Suppressor macrophage treated with lipopolysaccharide for 4 hours (primary cell): ENCODE measurements at places on chromosomes 16 and 17.

- DNase-seq, result peak; percentile 18
Observed at GRCh38 chr16:66523861-66524354, 26.0 kb downstream of the TK2 start.

DNA sequence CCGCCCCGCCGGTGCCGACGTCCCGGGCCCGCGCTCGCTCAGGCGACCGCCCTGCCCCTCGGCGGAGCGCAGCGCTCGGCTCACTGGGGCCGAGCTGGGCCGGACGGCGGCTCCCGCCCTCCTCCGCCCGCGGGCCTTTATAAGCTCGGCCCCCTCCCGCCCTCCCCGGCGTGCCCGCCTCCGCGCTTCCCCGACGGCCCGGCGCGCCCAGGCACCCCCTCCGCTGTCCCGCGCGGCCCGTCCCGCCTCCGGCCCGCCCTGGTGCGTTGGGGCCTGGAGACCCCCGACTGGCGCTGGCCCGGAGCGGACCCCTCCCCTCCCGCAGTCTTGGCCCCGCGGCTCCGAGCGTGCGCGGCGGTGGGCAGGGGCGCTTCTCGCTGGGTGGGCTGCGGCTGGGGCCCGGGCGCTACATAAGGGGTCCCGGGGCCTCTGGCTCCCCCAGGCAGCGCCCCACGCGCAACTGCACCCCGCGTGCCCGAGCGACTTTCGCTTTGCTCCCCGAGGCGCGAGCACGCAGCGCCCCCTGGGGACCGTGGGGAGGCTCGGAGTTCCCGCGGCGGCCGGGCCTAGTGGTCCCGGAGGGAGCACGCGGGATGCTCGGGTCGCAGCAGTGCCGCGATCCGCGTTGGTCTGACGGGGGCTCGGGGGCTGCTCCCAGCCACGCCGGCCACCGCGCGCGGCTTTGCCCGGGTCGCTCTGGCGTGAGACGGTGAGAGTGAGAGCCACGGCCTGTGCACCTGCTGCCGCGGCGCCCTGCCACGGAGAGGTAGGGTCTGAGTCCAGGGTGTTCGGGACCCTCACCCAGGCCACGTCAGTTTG, at the start of gene PIEZO1:
TSS of gene PIEZO1 (minus strand) at position 115 of the 819 bp plus-strand sequence. CDS start 256 bp downstream, outside the sequence.
- peak; percentile 82 for DNase-seq

GRCh38 chr16:50763211-50763610, 21.3 kb downstream of the CYLD start:
- no peak for DNase-seq

GRCh38 chr16:66422366-66422765, 4.7 kb upstream of the BEAN1 start:
- DNase-seq, result peak; percentile 16

DNA sequence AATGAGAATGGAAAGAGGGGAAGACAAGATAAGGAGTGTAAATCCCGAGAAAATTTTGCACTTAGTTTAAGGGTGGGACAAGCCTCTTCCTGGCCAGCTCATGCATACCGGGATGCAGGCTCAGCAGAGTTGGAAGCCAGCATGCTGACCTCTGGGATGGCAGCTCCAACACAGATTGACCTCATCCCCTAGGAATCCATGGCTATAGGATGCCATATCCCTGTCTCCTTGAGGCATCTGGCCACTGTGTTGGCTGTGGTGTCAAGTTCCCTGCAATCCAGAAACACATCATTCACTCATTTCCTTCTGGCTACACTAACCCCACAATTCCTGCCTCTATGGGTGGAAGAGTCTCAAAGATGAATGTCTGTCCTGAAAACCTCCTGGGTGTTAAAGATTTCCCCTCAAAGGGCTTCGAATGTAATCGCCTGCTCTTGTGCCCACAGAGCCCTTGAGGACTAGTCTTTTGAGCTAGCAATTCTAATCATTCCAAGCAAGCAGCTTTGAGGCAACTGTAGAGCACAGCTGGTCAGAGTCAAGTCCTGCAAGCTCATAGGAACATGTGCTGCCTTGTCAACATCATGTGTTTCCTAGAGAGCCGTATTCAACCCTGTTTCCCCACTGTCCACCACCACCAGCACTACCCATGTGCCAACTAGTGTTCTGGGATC, 141.4 kb downstream of the PMP22 start:
- no peak for DNase-seq

DNA sequence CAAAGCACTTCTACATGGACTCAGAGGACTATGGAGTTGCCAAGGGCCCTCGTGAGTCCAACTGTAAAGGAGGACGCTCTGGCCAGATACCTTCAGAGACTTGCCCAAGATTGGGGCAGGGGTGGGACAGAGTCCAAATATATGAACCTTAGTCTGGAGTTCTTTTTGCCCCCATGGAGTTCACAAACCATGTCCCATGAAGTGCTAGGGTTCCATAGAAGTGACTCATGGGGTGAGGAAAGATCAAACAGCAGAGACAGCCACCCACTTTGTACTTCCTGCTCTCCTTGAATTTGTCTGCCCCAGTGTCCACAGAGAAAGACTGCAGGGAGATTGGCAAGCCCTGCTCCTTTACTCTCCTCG, 29.0 kb downstream of the SRL start:
- peak; percentile 37 for DNase-seq

- no peak for DNase-seq
Observed at GRCh38 chr17:17533901-17534441, 37.8 kb upstream of the RASD1 start.

GRCh38 chr17:27207073-27207513, 86.8 kb upstream of the WSB1 start:
- peak; percentile 84 for DNase-seq
